ENCODE measurements at places on chromosomes 1 and 21. TPM values are rescaled to one million over a fixed set of nuclear protein-coding genes. Genes with fewer than 3 reads are reported as not detected.

The ADAMTS4 gene
- not detected for total RNA-seq

The IL20 gene
- total RNA-seq: not detected

The FCRL6 gene
- total RNA-seq: not detected

The NMNAT1 gene
- 8.6 TPM for total RNA-seq
